ENCODE measurements at places on chromosomes 4 and X.
A peak's percentile ranks its signal among the peaks of the same experiment; 100 is the strongest.

DNA sequence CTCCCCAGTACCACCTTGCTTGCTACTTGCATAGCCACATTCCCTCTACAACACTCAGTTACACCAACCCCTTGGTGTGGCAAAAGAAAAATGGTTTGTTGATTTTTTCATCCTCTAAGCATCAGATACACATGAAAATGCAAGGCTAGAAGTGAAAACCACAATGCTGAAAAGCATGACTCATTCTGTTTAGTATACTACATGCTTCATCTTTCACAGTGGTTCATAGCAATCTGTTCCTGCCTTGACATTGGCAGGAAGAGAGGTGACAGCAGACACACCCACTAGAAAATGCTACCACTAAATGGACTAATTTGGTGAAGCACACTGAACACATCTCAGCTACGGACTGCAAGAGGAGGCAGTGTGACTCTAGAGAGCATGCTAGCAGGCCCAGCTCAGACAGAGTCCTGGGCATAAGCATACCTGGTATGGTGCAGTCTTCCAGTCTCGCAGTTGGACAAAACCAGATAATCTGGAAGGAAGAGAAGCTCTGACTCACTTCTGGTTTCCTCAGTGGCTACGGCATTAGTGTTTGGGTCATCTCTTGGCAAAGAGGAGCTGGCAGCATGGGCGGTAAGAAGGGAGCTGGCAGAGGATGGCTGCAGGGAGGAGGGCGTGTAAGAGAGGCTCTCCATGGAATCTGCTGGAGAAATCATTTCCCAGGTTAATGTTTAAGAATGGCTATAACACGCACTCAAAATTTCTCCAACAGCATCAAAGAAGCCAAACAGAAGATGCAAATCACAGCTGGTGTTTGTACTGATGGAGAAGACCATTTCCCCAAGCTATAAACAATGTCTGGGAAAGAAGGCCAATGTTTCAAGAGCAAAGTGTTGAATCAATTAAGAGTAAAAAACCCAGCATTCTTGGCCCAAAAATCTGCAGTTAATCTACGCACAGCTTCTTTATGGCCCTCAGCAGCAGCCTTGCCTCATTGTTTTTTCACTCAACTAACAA lies 37.8 kb downstream of the GAB3 start:
- no peak for DNase-seq

DNA sequence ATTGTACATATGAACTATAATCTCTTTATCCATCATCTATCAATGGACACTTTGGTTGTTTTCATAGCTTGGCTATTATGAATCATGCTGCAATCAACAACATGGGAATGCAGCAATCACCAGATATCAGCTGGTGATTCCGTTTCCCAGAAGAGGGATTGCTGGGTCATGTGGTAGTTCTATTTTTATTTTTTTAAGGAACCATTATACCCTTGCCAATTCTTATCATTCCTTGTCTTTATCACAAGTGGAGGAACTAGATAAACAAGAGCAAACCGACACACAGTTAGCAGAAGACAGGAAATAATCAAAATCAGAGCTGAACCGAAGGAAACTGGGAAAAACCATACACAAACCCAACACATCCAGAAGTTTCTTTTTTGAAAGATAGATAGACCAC lies 14.5 kb upstream of the LNX1 start:
- no peak for DNase-seq

DNA sequence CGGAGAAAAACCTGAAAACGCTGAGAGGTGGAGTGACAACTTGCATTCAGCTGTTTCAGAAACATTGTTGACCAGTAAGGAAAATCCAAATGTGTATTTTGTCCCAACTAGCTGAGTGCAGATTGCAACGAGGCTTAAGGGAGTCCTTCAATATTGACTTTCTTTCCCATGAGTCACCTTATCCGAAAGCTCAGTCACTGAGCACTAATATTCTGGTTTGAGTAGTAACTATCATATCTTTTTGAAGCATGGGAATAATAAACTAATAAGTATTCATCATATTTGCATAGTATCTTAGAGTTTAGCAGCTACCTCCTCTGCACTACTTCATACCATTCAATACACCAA lies 604.3 kb downstream of the PACRGL start:
- DNase-seq = no peak

DNA sequence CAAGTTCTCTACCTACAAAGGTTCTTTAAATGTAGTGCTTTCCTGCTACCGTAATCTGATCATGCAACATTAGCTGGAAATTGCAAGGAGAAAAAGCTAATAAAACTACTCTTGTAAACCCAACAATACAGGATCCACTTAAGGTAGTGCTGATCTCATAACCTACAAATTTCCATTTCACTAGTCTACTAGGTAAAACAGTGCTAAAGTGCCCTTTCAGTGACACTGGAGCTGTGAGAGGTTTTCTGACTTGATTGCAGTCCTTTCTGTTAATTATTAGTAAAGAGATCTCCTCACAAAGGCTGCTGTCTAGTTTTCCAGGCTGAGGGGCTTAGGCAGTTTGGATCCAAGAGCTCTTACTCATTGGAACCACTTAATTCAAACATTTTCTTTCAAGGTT lies 1118.7 kb downstream of the SH3BGRL start:
- DNase-seq = no peak

- no peak for DNase-seq
Observed at GRCh38 chrX:30513284-30513683, 64.3 kb downstream of the TASL start.

- no peak for DNase-seq
Observed at GRCh38 chr4:147071209-147071740, 125.6 kb upstream of the TTC29 start.

GRCh38 chrX:152588206-152588605 lies 49.5 kb upstream of the GABRQ start:
- no peak for DNase-seq

DNA sequence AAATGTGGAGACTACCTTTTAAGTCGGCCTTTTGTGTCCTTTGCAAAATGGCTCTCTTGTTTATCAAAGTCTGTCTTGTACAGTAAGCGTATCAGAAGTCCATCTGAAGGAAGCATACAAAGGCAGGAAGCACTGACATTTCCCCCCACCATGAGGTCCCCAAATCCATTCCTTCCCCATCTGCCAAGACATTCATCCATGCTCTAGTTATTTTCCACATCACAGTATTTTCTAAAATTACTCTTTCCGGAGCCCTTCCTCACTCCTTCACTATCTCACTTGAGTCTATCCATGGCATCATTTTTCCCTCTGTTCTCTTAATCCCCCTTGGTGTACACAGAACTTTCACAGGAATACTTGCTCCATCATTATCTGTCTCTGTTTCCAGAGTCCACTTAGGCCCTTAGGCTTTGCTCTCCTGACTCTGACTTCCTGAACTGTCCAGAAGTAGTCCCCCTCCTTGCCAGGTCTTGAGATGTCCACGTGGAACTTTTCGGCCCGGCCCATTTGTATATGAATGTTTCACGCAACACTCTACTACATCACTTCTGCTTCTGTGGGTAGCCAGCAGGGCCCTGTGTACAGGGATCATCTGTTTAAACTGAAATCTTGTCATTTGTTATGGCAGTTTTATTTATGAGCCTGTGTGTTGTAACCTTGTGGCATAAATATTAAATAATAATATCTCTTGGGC lies 2.1 kb downstream of the SEL1L3 start:
- no peak for DNase-seq

DNA sequence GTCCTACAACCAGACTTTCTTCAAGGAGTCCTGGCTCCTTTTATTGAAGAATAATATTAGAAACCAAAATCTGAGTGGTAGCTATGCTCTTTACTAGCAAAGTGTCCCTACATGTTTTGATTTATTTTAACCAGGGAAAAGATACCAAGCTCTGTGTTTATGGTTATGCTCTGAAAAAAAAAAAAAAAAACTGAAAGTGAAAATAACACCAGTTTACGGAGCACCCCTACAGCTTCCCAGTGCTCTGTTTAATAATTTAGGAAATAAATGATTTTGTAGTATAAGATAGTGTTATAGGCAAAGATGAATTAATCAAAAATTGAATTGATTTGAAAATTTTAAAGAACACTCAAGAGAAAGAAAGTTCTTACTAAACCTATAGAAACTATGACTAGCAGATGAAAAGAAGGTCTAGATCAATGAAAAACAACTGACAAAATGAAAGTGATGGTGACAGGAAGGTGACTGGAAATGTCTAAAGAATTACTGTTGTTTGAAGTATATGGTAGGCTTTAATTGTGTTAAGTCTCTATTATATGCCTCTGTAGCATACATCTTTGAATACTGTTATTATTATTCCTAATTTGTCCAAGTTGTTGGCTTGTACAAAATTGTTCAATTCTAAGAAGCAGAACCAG lies 1698.4 kb upstream of the PCDH10 start:
- DNase-seq = no peak

DNA sequence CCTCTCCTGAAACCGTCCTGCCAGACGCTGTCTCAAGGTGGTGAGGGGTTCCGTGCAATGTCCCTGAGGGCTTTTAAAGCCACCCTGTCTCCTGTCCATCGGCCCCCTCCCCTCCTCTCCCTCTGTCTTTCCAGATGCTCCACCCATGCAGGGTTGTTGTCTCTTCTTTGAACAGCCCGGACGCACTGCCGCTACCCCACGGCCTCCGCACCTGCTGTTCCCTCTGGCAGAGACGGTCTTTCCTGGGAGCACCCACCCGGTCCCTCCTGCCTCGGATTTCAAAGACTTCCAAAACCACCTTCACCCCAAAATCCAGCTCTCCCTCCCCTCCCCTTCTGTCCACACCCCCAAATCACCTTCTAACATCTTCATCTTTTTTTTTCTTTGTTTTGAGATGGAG lies 4.1 kb upstream of the ASMT start:
- DNase-seq = no peak

GRCh38 chr4:74308215-74308614 lies at the start of gene EPGN:
EPGN (plus strand) TSS chr4:74308470; CDS start chr4:74308534, 64 bp downstream.
- DNase-seq = no peak

GRCh38 chrX:34487364-34487763 lies 169.7 kb downstream of the TMEM47 start:
- DNase-seq = no peak

DNA sequence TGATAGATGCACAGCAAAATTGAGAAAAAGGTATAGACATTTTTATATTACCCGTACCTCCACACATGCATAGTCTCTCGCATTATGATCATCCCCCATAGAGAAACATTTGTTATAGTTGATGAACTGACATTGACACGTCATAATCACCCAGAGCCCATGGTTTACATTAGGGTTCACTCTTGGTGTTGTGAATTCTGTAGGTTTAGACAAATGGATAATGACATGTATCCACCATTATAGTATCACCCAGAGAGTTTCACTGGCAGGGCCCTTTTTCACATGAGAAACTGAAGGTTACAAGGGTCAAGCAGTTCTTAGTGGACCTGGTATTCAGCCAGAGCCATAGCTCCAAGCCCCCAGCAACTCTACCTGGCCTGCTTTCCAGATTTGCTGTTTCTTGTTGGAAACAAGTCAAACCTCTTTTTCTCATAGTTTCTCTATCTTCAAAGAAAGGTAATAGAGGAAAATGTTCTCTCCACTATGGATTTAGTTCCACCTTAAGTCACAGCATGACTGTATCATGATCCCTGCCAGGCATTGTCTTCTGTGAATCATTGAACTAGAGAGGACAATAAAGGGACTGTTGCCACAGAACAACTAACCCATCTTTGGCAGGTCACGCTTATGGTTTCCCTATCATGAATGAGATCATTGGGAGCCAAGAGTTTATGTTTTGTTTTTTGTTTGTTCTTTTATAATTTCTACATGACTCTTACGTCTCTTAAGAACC lies 64.0 kb downstream of the HHIP start:
- no peak for DNase-seq

DNA sequence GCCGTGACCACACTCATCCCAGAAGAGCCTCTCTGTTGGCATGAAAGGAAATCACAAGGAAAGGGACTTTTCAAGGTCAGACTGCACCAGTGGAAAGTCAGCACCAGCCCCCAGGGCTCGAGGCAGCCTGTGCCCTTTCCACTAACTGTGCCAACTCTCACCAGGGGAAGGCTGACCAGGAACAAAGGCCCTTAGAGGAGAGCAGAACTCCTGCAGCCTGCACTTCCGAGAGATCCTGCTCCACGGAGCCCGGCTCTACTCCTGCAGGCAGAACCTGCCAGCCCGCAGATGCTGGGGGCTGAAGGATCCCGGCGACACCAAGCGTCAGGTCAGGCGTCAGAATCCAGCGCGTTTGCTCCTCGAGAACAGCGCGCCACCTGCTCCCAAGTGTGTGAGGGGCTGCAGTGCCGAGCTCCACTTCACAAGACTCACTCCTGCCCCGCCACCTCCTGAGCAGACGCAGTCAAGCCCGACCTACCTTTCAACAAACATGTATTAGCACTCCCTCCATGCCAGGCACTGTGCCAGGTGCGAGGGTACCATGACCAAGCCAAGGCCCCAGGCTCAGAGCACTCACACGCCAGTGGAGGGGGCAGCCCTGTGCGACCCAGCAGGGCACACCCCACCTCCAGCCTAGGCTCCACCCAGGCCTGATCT lies 13.6 kb upstream of the HELT start:
- no peak for DNase-seq

GRCh38 chr4:137794764-137795254 lies 262.5 kb upstream of the PCDH18 start:
- no peak for DNase-seq

DNA sequence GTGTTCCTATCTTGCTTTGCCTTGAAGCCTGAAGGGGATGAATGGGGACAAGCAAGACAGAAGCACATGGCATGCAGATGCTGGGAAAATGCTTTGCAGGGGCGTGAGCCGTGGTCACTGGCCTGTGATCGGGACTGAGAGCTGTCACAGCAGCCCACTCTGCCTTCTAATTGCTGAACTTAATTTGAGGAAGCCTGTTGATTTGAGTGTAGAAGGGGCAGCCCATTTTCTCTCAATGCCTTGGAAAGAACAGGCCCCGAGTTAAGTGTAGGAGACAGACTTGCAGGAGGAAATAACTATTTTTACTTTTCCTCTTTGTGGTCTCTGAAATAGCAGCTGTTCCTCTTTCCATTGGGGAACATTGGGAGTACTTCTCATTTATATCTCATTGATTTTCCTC lies 26.1 kb upstream of the TBC1D1 start:
- DNase-seq = no peak

- no peak for DNase-seq
Observed at GRCh38 chr4:184962125-184962638, 56.1 kb upstream of the HELT start.

- no peak for DNase-seq
Observed at GRCh38 chr4:67571975-67572374, 13.4 kb downstream of the STAP1 start.

DNA sequence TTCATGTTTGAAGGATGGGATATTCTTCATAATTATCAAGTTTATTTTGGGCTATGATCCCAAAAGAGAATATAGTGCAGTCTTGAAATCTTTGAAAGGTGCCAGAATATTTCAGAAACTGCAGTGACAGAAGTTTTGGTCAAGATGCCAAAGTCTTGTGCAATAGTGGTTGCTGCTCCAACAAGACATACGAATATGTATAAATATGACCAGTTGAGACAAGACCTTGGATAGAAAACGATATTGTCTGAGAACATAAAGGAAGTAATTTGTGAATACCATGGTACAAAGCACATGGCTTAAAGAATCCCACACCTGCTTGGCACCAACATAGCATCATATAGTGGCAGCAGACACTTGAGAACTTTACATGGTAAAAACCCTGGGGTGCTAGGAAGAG lies 48.6 kb upstream of the AMELX start:
- DNase-seq = peak; percentile 7

GRCh38 chrX:143873343-143873742 lies 10.5 kb upstream of the UBE2NL start:
- DNase-seq = no peak

- DNase-seq = no peak
Observed at GRCh38 chr4:122500852-122501501, 44.5 kb upstream of the IL2 start.

- no peak for DNase-seq
Observed at GRCh38 chr4:85707611-85708010, 232.7 kb downstream of the ARHGAP24 start.

Measured in fibroblast of skin of left biceps (primary cell).